ENCODE measurements at places on chromosomes 11 and 22. TPM values are rescaled to one million over a fixed set of nuclear protein-coding genes. Genes with fewer than 3 reads are reported as not detected.

Gene OR52E8
- total RNA-seq = not detected

Gene TEX12
- total RNA-seq = not detected

Gene DNAJC4
- 19.9 TPM for total RNA-seq

DNA sequence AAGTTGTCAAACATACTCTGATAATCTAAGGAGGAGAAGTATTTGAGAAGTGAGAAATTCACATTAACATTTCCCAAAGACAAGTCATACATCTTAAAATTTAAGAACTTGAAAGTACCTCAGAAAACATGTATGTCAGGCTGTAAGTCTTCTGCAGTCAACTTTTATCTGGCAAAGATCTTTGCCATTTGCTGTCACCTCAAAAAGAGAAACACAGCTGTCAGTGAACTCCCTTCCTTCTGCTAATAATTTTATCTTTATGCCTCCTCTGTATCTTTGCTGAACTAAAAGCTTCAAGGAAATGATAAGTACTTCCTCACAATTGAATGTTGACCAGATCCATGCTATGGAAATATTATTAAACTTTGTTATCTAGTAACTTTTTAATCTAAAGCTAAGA is 18.7 kb downstream of the TTC17 start:
- DNase-seq = no peak

GRCh38 chr11:35214792-35215193 is 75.8 kb downstream of the CD44 start:
- DNase-seq = no peak

DNA sequence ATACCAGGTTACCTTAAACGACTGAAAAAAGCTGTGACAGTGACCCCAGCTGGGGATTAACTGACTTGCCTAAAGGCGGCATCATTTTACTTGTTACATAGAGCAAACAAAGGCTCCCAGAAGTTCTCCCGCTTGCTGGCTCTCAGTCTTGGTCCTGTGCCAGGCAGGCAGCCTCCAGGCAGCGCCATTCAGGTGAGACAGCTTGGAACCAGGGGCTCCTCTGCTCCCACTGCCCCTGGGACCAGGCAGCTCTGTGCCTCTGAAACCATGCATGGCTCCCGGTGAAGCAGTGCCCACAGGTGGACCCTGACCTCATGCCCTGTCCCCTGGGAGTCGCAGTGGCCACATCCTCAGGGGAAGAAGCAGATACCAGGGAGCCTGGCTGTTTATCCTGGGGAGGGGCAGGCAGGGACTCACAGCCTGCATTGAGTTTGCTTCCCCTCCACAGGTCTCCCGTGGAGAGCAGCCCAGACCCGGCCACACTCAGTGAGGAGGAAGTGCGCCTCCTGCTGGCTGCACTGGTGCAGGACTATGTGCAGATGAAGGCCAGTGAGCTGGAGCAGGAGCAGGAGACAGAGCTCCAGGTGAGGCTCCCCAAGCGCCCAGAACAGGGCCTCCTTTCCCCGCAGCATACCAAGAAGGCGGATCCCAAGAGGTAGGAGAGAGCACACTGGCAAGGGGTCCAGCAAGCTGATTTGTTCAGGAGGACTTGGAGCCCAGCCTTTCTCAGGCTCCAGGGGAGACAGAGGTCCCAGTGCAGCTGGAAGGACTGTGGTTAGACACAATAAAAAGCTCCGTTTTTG is 15.6 kb upstream of the CYP2R1 start:
- DNase-seq = peak; percentile 96

Gene CD6
- total RNA-seq = 416 TPM

GRCh38 chr11:59616396-59616982 is 915 bp upstream of the OSBP start:
- no peak for DNase-seq

Gene KCNE3
- total RNA-seq = not detected

Gene IFITM10
- 0.14 TPM for total RNA-seq

DNA sequence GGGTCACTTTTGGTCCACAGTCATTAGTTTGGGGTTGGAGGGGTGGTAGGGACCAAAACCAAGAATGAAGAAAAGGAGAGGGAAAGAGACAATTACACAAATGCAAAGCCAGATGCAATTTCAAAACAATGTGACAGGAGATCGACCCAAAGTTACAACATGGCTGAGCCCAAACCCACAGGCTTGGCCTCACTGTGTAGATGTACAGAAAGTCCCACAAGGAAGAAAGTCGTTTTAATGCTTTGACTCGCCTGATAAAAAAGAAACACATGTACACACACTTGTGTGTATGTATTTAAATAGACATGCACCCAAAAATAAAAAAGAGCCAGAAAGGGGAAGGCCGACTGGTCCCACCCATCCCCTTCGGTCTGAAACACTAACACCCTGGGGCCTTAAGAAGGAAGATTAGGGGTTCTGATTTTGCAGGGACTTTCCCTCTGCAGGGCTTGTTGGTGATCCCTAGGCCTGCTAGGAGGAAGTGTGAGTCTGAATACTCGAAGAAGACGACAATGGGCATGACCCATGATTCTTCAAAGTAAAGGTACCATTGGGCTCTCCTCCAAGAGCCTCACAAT is 104.1 kb downstream of the ETS1 start:
- DNase-seq = peak; percentile 84

Gene PHOX2A
- total RNA-seq = not detected

GRCh38 chr22:44410451-44410991 is 87.5 kb downstream of the RTL6 start:
- DNase-seq = no peak

DNA sequence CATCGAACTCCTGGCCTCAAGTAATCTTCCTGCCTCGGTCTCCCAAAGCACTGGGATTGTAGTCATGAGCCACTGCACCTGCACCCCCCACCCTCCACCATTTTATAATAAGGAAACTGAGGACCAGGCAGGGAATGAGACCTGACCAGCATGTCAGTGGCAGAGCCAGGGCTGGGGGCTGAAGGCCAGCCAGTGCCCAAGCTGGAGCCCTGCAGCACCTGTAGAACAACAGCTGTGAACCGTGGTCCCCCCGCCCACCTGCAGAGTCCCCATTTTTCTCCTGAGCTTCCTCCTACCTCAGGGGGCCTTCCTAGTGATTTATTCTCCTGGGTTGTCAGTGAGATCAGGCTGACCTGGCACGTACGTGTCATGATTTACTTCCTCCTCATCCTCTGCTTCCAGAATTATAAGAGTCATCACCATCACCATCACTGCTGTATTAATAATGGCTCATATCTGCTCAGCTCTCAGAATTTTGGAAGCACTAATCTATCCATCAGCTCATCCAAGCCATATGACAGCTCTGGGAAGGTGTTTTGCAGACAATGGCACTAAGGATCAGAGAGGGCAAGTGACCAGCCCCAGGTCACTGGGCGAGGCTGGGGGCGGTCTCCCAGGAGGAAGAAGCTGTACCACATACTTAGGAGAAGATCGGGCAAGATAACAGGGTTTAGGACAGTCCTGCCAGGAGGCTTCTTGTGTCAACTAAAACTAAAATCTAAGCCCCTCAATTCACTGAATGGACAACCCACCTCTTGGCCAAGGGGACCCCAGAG is 5.5 kb upstream of the SLCO2B1 start:
- no peak for DNase-seq

GRCh38 chr11:130278151-130278550 is 36.6 kb downstream of the ZBTB44 start:
- DNase-seq = no peak

Measured in activated CD4-positive, alpha-beta T cell treated with anti-CD3 and anti-CD28 coated beads, Interleukin-2, amount 10 ng/mL, durations not matched to agents 24 days and 14 days (primary cell).